ENCODE measurements at places on chromosomes 7 and 10.

- DNase-seq, result no peak
Measured at GRCh38 chr10:43524434-43525247, 49.8 kb downstream of the ZNF239 start.

GRCh38 chr7:65239707-65240352 is 133.8 kb upstream of the ZNF92 start:
- DNase-seq, result no peak

- DNase-seq, result peak; percentile 91
Measured at GRCh38 chr7:157234271-157234670, 95.5 kb downstream of the UBE3C start.

GRCh38 chr10:35259769-35260397 is 76.4 kb upstream of the CCNY start:
- peak; percentile 88 for DNase-seq

- no peak for DNase-seq
Measured at GRCh38 chr10:120980279-120981255, 129.4 kb downstream of the WDR11 start.

DNA sequence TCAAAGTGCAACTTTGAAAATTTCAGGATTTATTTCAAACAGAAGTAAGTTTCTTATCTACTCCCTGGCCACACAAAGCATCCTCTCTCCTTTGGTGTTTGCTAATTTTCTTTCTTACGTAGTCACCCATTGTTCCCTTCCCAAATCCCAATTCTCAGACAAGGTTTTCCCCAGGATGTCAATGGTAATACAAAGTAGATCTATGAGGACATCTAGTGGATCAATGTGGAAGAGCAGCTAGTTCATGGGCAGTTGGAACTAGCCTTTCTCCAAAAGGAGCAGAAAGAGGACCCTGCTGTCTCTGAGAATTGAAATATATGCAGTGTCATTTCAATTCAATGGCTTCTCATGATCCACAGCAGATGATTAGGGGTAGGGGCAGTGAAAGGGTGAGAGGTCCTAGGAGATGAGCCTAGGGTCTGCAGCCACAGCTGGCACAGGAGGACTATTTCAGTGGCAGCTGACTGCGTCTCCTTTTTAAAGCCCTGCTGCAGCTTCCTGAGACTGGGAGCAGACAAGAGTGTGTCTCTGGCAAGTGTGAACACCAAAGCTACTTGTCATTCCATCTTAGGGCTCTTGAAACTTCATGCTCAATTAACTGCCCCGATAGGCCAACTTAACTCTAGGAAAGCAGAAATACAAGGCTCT is 632.6 kb downstream of the KCNMA1 start:
- peak; percentile 74 for DNase-seq

GRCh38 chr10:58838561-58839208 is 326.0 kb downstream of the BICC1 start:
- DNase-seq, result no peak

DNA sequence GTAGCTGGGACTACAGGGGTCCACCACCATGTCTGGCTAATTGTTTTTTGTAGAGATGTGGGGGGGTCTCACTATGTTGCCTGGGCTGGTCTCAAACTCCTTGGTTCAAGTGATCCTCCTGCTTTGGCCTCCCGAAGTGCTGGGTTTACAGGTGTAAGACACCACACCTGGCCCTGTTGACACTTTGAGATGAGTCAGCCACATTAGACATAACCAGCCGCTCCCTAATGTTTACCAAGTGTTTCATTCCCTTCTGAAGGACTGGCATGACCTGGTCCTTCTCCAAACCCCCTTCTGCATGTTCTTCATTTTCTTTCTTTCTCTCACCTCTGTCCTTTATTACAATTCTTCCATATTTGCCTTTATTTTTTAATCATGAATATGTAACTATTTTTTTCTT is 67.8 kb downstream of the TAF3 start:
- no peak for DNase-seq

DNA sequence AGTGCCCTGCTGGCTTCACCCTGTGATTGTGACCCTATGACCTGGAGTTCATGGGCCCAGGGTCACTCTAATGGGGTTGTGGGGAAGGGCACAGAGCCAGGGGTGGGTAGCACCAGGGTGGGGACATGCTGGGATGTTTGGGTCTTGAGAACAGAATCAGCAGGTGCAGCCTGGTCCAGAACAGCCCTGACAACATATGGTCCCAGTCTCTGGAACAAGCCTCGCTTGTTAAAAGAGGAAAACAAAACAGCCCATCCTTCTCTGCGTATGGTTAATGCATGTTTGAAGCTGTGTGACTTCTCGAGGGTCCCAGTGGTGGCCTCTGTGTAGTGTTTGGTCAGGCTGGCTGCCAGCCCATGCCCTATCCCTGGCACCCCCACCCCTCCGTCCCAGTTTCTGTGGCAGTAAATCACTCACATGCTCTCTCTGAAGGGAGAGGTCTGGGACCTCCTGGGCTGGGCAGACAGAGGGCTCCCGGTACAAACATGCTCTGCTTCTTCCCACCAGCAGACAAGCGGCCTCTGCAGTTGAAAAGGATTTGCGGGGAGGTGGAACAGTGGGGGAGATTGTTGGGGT is 79.4 kb downstream of the FAM241B start:
- DNase-seq, result no peak

GRCh38 chr10:62637249-62638061 is 167.1 kb upstream of the ADO start:
- DNase-seq, result peak; percentile 29

GRCh38 chr7:101094791-101095375 is 9.6 kb downstream of the TRIM56 start:
- peak; percentile 61 for DNase-seq

DNA sequence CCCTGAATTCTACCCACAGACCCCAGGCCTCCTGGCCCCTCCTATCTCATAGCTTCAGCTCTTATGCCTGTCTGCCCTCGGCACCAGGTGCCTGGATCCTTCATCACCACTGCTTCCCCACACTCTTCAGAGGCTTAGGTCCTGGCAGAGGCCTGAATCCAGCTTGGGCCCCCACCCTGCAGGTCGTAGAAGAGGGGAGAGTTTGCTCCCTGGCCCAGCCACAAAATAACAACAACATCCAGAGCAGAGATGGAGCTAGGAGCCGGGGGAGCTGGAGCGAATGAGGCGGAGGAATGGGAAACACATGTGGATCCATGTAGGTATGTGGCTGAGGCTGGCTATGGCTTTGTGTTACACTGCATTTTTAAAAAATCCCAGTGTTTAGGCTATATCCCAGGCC is 7.8 kb upstream of the OPN4 start:
- DNase-seq, result no peak

DNA sequence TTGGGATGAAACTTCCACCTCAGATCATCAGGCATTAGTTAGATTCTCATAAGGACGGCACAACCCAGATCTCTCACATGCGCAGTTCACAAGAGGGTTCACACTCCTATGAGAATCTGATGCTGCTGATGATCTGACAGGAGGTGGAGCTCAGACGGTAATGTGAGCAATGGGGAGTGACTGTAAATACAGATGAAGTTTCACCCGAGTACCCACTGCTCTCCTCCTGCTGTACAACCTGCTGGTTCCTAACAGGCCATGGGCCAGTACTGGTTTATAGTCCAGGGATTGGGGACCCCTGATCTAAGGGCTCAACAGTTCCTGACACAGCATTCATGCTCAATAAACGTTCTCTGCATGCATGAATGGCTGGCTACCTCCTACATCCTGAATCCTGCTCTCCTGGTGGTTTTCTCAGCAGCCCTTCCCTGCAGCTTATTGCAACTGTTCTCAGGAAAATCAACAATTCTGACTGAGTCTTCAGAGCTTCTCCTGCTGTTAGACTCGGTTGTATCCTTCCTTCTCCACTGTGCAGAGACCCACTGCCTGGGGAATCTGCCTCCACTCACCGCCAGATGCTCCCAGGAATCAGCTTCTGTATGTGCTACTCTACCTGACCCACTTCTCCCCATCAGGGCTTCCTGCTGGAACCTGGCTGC is 17.4 kb downstream of the PDE6C start:
- DNase-seq, result no peak

GRCh38 chr7:50957855-50958254 is 175.2 kb upstream of the GRB10 start:
- DNase-seq, result no peak

GRCh38 chr10:6269953-6270867 is 67.5 kb downstream of the PFKFB3 start:
- DNase-seq, result peak; percentile 12

GRCh38 chr10:68111584-68111983 is 2.3 kb downstream of the MYPN start:
- DNase-seq, result no peak

GRCh38 chr7:115058726-115059125 is 136.8 kb downstream of the MDFIC start:
- no peak for DNase-seq

DNA sequence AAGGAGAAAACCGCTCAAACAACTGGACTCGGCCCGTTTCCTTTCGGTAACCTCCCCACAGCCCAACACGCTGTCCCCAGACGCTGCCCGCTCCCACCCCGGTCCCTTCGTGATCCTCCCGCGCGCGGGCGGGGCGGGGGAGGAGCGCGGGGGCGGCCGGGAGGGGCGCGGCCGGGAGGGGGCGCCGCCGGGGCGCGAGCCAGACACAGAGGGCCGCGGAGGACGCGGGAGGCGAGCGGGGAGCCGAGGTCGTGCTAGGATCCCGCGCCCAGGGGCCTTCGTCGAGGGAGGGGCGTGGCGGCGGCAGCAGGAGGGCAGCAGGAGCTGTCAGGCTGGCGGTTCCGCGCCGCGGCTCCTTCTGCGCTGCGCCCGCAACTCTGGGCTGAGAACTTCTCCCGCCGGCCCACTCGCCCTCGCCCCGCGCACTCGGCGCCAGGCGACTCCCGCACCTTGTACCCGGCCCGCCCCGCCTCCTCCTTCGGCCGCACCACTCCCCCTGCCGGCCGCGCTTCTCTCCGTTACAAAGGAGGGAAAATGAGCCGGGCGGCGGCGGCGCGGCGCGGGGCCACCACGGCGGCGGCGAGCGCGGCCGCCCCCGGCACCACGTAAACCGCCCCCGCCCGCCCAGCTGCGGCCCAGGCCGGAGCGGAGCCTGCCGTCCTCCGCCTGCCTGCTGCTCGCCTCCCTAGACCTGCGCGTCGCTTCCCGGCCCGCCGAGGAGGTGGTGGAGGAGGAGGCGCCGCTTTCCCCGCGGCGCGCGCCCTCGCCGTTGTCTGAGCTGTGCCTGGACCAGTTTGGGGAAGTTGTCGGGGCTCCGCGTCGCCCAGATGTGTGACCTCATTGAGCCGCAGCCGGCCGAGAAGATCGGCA is at the start of gene CDK14:
Gene CDK14, plus strand, starts transcription at position 521 of the 870 bp plus-strand sequence. Its CDS starts 307 bp downstream, at position 828.
- peak; percentile 67 for DNase-seq

GRCh38 chr7:99120501-99120900 is 23.4 kb downstream of the SMURF1 start:
- peak; percentile 73 for DNase-seq

DNA sequence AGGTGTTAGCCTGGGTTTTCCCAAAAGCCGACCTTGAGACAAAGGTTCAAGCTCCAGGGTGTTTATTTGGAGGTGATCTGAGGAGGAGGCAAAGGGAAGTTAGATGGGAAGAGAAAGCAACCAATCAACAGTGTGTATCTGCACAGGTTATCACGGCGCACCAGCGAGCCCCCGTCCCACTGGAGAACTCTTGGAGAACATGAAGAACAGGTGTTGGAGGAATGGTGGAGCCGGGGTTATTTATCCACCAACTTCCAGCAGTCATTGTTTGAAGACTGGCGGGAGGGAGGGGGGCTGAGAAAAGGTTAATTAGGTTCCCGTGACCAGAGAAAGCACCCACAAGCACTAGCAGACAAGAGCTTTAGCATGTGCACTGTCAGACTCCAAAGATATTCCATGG is 282.5 kb upstream of the FOXK1 start:
- DNase-seq, result no peak

GRCh38 chr10:11145495-11145855 is 127.8 kb downstream of the CELF2 start:
- DNase-seq, result no peak

GRCh38 chr7:84532196-84532595 is 337.6 kb upstream of the SEMA3A start:
- no peak for DNase-seq

- DNase-seq, result no peak
Measured at GRCh38 chr7:130500463-130500862, 8.6 kb downstream of the MEST start.

- no peak for DNase-seq
Measured at GRCh38 chr7:130553398-130554029, 61.6 kb downstream of the MEST start.

GRCh38 chr10:26969145-26969926 is 108.6 kb upstream of the ABI1 start:
- peak; percentile 62 for DNase-seq

DNA sequence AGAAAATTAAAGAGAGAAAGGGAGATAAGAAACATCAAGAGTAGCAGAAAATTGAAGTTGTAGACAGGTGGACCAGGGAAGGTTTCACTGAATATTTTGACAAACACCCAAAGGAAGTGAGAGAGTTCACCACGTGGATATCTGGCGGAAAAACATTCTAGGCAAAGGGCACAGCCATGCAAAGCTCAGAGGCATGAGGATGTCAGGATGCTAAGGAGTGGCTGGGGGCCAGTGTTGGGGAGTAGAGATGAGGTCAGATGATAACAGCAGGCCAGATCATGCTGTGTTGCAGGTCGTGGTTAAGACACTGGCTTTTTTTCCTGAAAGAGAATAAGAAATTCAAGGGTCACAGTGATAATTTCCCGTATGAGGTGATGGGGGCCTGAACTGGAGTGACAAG is 181.9 kb downstream of the DGKI start:
- no peak for DNase-seq

- peak; percentile 4 for DNase-seq
Measured at GRCh38 chr10:124092860-124093773, at the start of gene CHST15. CHST15 (minus strand) TSS chr10:124093598; CDS start chr10:124046212, 47,386 bp downstream.

DNA sequence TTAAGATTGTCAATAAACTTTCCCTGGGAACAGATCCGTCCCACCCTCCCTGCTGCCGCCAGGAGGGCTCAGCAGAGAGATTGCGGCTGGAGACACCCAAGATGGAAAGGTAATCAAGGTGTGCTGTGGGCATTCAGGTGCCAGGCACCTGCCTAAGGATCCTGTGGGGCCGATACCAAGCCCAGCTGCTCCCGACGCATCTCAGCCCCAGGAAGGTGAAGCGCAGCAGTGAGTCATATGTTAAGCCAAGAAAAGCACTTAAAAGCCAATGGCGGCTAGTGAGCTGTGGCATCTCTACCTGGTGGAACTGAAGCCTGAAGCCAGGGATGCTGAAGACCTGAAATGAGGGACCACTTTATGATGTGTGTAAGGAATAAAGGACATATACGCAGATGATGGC is 6.1 kb downstream of the WDR86 start:
- no peak for DNase-seq

GRCh38 chr10:63752318-63752717 is 231.1 kb downstream of the REEP3 start:
- DNase-seq, result no peak
